ENCODE measurements at places on chromosomes 6 and 20. TPM values are rescaled to one million over a fixed set of nuclear protein-coding genes. Genes with fewer than 3 reads are reported as not detected.

The DDO gene
- total RNA-seq: 1.8 TPM

The KIF3B gene
- 35.3 TPM for total RNA-seq

The MYB gene
- total RNA-seq: 7.6 TPM

The SPATA2 gene
- 8.0 TPM for total RNA-seq

The RBM12 gene
- 59.2 TPM for total RNA-seq
